ENCODE measurements at places on chromosomes 1 and 21.

GRCh38 chr1:2396476-2396875 lies 4.8 kb downstream of the RER1 start:
- no peak for DNase-seq

DNA sequence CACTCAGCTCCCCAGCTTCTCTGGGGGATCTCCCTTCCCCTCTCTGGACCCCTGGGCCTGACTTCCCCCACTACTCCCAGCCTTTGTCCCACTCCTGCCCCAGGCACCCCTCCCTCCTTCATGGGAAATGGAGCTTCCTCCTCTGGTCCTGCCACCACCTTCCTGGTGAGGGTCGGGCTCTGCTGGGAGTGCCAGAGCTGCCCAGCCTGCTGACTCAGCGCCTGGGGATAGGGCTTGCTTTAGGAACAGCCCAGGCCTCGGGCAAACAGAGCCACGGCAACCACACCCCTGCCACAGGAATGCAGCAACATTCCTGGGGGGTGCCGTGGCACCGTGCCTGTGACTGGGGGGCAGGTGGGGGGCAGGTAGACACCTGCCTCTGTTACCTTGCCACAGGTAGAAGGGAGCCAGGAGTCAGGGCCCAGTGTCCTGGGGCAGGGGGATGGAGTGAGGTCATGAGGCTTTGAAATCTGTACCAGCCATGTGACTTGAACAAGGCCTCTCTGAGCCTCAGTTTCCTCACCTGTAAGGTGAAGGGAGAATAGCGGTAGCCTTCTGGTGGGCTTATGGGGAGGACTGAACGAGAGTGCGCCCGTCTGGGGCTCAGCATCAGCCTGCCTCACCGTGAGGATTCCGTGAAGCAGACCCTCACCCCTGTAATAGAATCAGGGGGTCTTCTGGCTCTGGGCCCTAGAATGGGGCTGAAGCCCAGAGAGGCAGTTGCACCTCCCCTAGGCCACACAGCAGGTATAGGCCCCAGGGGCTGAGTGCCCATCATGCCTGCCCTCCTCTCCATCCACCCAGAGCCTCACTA lies 17.8 kb upstream of the EPHA2 start:
- DNase-seq: peak; percentile 80

GRCh38 chr1:182649041-182649440 lies 35.3 kb downstream of the RGS8 start:
- no peak for DNase-seq

DNA sequence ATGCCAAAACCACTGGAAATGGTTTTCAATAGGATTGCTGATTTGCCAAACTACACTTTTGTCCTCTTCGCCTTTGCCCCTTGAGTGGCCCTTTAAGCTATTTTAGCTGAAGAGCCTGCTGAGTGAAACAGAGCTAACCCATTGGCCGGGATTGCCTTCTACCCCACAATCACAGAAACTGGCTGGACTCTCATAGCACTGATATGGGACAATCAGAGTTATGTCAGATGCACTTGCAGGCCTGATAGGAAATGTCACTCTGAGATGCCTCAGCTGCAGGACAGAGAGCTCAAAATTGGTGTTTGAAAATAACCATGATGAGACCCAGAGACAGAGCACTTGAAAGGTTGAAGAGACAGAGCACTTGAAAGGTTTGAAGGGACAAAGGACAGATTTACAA lies 354.4 kb downstream of the BRINP2 start:
- DNase-seq: peak; percentile 5

DNA sequence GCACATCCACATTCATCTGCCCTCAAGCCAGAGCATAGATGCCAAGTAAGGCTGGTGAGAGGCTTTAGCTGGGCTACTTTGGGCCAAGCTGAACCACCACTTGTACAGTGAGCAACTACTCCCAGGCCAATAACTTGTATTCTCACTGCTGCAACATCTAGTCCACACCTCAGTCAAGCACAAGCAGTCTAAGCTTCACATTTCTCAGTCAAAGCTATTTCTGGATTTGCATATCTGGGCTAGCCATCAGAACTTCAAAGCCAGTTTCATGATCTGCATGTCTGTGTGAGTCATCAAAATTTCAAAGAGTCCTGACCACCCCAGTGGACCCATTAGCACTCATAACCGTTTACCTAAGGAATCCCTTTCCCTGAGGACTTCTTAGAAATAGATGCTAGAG lies 77.7 kb upstream of the DIRAS3 start:
- DNase-seq: peak; percentile 27

- peak; percentile 46 for DNase-seq
Observed at GRCh38 chr1:150575518-150576366, 3.7 kb downstream of the MCL1 start.

- no peak for DNase-seq
Observed at GRCh38 chr1:161886589-161886988, 120.5 kb downstream of the ATF6 start.

- DNase-seq: no peak
Observed at GRCh38 chr21:43849532-43850299, 15.3 kb upstream of the AGPAT3 start.

DNA sequence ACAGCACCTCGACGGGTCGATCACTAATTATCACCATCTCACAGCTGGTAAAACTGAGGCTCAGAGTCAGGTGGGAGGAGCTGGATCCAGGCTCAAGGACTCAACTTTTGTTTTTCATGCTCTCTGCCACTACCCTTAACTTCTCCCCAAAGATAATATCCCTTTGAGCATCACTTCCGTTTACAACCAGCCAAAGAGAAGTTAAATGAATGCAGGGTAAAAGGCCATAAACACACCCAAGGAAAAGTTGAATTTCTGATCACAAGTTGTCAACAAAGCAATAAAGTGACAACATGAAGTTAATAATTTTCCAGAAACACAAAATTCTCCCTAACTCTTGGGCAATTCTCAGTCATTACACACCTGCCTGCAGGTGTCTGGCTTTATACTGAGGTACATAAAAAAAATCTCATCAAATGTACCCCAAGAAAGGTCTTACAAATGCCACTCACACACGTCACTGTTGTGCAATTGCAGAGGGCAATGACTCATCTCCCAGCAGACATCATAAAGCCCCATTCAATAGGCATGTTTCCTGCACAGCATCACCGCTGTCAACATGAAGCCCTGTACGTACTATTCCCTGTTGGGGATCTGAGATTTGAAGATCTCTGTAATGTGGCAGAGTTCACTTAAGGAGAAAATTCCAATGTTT lies 3.4 kb downstream of the OR2T11 start:
- peak; percentile 12 for DNase-seq

- peak; percentile 22 for DNase-seq
Observed at GRCh38 chr21:45405271-45405818, 380 bp downstream of the COL18A1 start.

- DNase-seq: peak; percentile 27
Observed at GRCh38 chr1:61674221-61674620, 50.7 kb downstream of the TM2D1 start.

DNA sequence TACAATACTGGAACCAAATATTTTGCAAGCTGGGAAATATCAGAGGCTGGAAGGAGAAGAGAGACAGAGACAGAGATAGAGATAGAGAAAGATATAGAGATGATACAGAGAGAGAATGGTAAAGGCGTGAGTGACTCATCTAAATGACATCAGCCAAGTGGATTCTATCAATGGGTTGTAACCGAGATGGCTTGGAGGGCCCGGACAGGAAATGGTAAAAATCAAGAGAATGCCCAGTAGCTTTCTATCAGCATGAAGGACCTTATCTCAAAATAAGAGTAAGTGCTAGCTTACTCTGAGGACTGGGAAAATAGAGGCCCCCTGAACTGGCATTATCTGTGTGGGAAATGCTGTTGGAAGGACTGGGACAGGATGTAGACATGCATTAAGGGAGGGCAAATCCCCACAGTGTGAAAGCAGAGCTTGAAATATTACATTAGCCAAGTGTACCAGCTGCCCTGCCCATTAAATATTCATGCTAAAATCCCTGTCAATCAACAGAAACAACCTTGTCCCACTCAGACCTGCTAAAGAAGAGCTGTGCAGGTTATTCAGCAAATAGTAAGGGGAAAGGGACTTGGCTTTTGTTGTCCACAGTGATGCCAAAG lies 76.6 kb upstream of the ZNF644 start:
- DNase-seq: no peak

- peak; percentile 97 for DNase-seq
Observed at GRCh38 chr1:162541619-162542141, 19.8 kb upstream of the UAP1 start.

- no peak for DNase-seq
Observed at GRCh38 chr1:195717651-195718050, 890.6 kb downstream of the KCNT2 start.

DNA sequence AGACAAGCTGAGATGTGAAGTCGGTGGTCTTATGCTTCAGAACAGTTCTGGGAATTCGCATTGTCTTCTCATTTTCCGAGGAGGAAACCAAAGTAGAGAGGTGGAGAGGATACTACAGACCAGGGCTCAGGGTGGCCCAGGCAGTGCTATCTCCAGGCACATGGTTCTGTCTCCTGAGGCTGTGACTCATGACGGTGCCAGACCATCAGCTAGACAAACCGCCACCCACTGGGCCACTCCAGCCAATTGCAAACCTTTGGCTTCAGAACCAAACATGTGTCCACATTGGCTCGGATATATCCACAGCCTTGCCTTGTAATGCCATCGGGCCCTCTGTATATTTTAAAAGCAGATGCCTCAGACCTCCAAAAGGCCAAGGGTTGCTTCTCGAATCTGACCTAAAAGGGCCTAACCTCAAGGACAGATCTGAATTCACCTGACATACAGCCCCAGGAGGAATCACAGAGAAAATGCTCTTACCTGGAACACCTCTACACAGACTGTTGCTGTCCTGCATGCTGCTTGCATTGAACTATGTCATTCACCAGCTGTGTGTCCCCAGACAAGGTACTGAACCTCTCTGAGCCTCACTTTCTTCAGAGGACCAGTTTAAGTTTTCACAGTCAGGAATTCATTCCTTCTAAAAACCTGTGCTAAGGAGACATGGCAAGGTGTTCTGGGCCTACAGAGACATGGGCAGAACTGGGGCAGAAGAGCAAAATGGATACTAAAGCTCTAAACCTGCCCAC lies 224.9 kb upstream of the JUN start:
- peak; percentile 28 for DNase-seq

DNA sequence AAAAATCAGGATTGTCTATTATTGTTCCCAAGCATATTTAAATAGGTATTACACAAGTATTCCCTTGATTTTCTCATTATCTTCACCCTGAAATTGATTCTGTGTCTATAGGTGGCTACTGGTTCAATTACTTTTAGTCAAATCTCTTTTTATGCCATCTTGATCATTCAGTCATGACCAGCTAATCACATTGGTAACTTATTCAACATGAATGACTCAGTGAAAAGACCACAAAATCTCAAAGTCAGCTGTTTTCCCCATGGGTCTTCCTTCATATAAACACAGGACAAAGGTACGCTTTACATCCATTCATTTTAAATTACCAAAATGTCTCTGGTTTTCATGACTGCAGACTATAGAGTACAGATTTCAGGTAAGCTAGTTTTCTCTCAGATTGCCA lies 23.7 kb upstream of the NRIP1 start:
- no peak for DNase-seq

DNA sequence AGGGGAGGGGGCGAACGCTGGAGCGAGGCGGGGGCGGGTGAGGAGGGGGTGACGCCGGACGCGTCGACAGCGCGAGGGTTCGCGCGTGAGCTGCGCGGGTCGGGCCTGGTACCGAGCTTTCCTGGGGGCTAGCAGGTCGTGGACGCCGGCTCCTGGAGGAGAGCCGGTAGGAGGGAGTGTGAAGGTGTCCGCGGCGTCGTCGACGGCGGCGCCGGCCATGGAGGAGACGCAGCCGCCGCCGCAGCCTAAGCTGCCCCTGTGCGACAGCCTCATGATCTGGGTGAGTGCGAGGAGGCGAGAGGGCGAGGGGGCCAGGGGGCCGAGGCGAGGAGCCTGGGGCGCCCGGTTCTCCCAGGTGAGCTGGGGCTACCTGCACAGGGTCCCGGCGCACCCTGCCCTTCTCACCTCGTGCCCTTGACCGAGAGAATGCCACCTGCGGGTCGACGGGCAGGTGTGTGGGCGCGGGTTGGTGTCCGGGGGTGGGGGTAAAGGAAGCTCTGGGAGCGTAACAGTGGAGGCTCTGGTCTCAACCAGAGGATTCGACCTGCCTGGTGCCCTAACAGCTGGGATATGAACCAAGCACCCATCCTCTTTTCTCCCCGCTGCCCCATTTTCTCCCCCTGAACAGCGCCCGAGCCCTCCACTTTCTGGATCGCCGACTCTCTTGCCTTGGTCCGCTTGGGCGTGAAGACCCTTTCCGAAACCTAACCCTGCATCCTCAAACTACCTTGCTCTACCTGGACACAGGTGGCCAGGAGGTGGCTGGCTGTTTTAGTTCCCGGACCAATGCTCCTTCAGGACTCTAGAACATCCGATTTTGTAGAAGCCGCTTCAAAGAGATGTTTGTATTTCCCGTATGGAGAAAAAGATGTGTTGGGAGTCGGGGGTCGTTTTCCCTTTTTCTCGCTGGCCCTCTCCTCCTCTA lies at the start of gene HOOK1:
Gene HOOK1, plus strand, starts transcription at position 49 of the 925 bp plus-strand sequence. Its CDS starts 169 bp downstream, at position 218.
- DNase-seq: no peak

DNA sequence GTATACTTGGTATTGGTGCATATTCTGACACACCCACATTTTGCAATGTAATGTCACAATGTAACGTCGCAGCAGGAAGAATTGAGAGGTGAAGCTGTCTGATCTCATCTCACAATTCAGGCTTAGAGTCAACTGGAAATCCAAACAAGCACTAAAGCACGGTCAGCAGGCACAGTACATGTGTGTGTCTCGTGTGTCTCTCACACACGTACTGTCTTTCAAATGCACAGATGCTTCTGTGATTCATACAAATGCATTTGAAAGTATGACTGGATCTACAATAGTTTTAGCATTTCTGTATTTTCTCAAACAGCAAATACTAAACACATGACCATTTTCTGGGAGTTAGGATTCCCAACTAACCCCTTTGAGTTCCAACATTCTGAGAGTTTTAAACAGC lies 26.9 kb downstream of the LBR start:
- DNase-seq: no peak

GRCh38 chr1:23673086-23673813 lies 18.4 kb upstream of the RPL11 start:
- DNase-seq: peak; percentile 66

GRCh38 chr1:207876131-207876530 lies 34.8 kb downstream of the CD34 start:
- DNase-seq: no peak

- no peak for DNase-seq
Observed at GRCh38 chr21:25420831-25421230, 186.4 kb downstream of the MRPL39 start.

- DNase-seq: peak; percentile 51
Observed at GRCh38 chr1:209672705-209673630, 2.2 kb upstream of the G0S2 start.
